Airway epithelial cell (primary cell): ENCODE measurements at places on chromosomes 2 and 18. TPM values are rescaled to one million over a fixed set of nuclear protein-coding genes. Genes with fewer than 3 reads are reported as not detected.

The ALPP gene
- not detected in 2 replicates for total RNA-seq

The PNO1 gene
- total RNA-seq, result 19.8 and 20.3 TPM in 2 replicates

The VWA3B gene
- not detected in 2 replicates for total RNA-seq

The SLC16A14 gene
- 2.4 and 3.7 TPM in 2 replicates for total RNA-seq

The ZNF236 gene
- 5.4 and 12.3 TPM in 2 replicates for total RNA-seq

The RNMT gene
- total RNA-seq, result 9.7 and 14.8 TPM in 2 replicates

The NT5DC4 gene
- total RNA-seq, result not detected in 2 replicates

The ARHGAP15 gene
- not detected in 2 replicates for total RNA-seq

The INO80D gene
- total RNA-seq, result 3.0 and 5.4 TPM in 2 replicates

The MAP3K19 gene
- total RNA-seq, result not detected in 2 replicates

The EPAS1 gene
- 137 and 155 TPM in 2 replicates for total RNA-seq

The LYPD6 gene
- total RNA-seq, result 0.56 and 1.8 TPM in 2 replicates

The INHBB gene
- 0.28 TPM in 1 of 2 replicates, not detected in the other for total RNA-seq

The EFEMP1 gene
- total RNA-seq, result 233 and 248 TPM in 2 replicates
